ENCODE measurements at places on chromosomes 11 and 22.

DNA sequence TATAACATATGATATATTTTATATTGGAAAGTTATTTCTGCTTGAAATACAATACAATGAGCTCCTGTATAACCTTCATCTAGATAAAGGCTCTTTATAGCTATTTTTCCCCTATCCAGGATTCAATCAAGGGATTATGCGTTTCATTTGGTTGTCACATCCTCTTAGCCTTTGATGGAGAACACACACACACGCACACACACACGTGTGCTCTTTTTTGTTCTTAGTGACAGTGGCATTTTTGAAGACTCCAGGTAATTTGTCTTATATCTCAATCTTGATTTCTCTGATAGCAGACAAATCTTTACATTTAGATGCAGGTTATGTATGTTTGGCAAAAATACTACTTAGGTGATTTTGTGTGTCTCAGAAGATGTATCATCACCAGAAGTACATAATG is 144.2 kb upstream of the CEP126 start:
- DNase-seq = no peak

DNA sequence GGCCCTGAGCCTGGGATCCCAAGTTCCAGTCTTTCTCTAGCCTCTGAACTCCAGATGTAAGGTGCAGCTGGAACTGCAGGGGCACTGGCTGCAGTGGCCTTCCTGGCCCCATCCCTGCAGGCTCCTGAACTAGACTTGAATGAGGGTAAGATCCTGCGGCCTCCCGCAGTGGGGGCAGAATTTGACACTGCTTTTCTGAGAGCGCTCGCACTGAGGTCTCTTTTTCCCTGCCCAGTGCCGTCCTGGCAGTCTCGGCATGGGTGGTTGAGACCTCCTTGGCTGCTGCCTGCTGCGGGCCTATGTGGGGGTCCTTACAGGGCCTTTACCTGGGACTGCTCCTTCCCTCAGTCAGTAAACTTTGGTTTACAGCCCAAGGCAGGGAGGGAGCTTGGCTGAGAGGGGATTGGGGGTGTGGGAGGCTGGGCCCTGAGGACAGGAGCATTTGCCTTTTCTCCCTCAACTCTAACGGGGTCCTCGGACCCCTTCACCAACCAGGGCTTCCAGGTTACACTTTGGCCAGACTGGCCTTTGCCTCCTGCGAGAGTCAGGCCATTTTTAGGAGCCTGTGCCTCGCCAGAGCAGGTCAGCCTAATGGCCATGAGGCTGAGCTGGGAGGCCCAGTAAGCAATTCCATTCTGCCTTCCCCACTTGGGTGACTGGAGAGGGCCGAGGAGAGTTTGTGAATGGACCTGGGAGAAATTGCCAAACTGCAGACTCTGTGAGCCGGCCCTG is 35.4 kb downstream of the FAM83F start:
- no peak for DNase-seq

GRCh38 chr11:67027943-67028542 is 5.1 kb downstream of the SYT12 start:
- DNase-seq = no peak

GRCh38 chr11:67464411-67465188 is 4.5 kb downstream of the TMEM134 start:
- peak; percentile 80 for DNase-seq

GRCh38 chr22:42207918-42208317 is 62.5 kb downstream of the TCF20 start:
- no peak for DNase-seq

GRCh38 chr11:112715056-112715455 is 246.2 kb upstream of the NCAM1 start:
- DNase-seq = no peak

DNA sequence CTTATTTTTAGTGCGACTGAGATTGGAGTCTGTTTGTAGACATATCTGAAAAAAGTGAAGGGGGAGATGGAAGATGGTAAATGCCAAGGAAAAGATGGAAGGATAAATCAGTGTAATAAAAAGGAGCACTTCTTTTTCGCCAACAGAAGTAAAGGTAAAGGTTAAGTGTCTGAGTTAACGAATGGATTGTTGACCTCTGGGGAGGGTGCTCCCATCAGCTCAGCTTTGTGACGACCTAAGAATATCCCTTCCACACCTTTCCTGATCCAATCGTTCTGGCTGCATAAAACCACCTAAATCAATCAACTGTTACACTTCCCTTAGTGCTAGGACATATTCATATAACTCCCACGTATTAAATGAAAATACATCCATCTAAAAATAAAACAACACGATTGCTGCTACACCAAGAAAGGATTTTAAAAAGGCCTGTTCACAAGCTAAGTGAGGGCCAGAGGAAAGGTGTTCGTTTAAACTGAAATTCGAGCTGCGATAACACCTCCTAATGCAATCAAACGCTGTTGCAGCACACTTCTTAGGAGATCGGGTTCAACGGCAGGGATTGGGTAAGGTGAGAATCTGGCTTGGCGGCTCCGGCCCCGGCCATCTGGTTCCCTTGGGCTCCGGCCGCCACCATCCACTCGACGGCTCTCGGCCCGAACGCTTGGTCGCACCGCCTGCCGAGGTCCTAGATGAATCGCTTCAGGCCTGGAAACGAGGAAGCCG is 658 bp downstream of the C11orf71 start:
- peak; percentile 33 for DNase-seq

GRCh38 chr11:14095882-14096281 is 133.4 kb downstream of the SPON1 start:
- DNase-seq = no peak

DNA sequence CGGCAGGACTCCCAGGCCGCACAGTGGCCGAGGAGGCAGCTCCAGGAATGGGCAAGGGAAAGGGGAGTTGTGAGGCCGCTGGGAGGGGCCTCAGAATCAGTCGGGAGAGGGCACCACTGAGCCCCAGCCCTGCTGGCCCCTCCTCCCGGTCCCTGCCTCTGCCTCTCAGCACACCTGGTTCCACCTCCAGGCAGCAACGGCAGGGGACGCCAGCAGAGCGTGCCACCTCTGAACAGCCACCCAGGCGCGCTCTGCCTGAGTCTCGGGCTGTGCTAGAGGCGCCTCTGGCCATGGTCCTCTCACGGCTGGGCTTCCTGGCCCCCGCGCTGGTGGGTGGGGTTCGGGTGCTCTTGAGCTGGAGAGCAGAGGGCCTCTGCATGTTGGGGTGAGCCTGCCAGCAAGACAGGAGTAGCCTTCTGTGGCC is 33.0 kb downstream of the MOB2 start:
- DNase-seq = no peak

DNA sequence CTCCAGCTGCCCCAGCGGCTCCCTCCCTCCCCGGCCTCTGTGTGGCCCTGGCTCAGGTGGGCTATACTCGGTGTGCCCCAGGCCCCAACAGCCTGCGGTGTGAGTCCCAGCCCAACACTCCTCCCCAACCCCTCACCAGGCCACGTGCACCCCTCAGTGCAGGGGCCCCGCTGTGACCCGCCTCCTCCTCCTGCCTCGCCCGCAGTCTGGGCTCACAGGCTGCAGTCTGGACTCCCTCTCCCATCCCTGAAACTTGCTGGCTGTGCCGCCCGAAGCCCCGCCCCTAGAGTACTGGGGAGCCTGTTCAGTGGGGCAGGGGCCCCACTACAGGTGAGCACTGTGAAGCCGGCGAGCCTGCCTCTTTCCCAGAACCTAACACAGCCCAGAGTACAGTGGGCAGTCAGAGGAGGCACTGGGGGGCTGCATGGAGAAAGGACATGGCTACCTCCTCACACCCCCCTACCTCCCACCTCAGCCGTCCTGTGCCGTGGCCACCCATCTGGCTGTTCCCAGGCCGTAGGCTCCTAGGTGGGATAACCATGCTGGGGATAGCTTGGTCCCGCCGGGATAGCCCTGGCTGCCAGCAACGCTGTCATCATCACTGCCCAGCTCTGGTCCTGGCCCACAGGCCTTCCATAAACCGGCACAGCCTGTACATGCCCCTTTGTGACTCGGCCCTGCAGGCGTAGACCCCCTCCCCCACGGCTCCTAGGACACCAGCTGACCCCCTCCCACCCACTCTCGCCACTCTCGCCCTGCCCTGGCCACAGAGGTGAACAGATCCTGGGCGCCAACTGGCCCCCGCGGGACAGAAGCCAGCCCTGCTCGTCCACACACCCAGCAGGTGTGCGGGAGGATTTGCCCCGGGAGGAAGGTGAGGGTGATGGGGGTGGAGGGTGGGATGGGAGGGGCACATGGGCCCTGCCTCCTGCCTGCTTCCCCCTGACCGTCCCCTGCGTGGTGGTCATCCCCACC is 29.7 kb downstream of the CELSR1 start:
- no peak for DNase-seq

DNA sequence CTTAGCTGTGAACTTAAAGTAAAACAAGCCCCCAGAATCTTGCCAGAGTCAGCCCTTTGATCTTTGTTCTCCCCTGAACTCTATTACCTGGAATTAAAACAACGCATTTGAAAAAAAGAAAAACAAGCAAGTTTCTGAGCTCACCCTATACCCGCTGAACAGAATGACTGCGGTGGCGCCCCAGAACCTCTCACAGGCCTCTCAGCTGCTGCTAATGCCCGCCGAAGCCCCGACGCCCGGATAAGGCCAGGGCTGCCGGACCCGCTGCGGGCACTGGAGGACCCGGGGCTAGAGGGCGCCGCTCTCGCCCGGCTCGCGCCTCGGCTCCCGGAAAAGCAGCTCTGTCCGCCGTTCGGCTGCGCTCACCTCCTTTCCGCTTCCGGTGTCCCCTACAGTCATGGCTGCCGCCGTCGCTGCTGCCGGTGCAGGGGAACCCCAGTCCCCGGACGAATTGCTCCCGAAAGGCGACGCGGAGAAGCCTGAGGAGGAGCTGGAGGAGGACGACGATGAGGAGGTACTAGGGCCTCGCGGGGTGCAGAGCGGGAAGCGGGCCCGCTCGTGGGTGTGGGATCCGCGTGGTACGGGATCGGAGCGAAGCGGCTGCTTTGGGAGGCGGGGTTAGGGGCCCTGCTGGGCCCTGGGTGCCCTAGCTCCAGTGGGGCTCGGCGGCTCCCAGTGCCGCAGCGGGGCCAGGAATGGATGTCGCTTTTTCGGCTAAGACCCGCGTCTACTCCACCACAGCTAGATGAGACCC is at the start of gene TOMM22:
Gene TOMM22, plus strand, starts transcription at position 376 of the 754 bp plus-strand sequence. Its CDS starts 22 bp downstream, at position 398.
- peak; percentile 57 for DNase-seq

GRCh38 chr11:37442576-37442975 is 844.5 kb upstream of the RAG2 start:
- DNase-seq = no peak

Measured in NCI-H748 treated with DMSO at 0.1 percent for 48 hours (cell line).